ENCODE measurements at places on chromosomes 1 and 21. TPM values are rescaled to one million over a fixed set of nuclear protein-coding genes. Genes with fewer than 3 reads are reported as not detected.

The RGS13 gene
- total RNA-seq: 0.41 TPM

The FCRL6 gene
- total RNA-seq: 1.0 TPM

DNA sequence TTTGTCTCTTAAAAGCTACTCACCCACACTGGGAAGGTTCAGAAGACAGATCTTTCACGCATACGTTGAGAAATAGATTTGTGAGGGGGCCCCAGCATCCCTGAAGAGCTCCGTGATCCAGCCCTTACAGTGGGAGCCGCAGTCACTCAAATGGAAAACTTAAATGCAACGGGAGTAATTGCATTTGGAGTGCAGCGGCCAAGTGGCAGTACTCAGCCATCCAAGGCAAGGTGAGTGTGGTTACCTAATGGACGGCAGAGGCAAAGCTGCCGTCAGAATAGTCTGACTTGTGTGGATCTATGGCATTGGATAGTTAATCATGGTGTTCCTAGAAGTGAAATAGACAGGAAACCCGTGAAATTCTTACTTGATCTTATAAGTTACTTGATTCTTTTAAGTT, 5.1 kb downstream of the SPSB1 start:
- ATAC-seq: no peak

DNA sequence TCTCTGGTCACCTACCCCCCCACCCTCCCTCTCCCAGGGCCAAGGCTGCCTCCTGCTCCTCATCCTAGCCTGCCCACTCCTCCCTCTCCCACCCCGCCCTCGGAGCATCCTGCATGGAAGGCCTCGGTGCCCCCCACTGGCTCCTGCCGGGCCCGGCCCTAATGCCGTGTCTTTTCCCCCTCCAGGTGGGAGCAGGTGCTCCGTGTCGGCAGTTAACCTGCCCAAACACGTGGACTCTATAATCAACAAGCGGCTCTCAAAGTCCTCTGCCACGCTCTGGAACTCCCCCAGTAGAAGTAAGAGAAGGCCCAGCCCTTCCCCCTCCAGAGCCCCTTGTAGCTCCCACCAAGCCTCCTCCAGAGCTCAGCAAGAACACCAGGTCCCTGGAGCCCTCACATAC, 18.8 kb downstream of the MAP7D1 start:
- no peak for ATAC-seq

DNA sequence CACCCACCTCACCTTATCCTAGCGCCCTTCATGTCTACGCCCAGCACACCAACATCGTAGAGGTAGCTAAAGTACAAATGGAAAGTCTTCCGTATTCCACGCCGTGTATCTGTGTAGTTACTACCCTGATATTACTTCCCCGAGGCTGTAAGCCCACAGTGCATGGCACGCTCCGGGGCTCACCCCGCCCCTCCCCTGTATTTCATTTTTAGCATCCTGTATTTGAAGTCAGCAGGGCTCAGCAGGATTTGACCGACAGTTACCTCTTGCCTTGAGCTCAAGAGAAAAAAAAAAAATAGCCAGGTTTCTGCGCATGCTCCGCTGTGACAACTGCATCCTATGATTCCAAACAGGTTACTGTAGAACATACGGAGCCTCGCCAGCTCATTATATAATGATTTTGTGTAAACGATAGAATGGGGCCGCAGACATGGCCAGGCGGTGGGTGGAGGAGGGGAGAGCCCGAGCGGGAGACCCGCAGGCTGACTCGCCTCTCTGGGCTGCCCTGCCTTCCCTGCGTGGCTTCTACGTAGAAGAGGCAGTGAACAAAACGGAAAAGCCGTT, 1.3 kb downstream of the ABCG1 start:
- peak; percentile 81 for ATAC-seq

- no peak for ATAC-seq
These were observed 29.9 kb upstream of the CAMSAP2 start for GRCh38 chr1:200708769-200709168.

GRCh38 chr1:10283318-10283984, 73.1 kb downstream of the KIF1B start:
- ATAC-seq: no peak

All from motor neuron (in vitro differentiated cells).